ENCODE measurements at places on chromosomes 12 and 14.

GRCh38 chr14:93480867-93481266 lies 50.1 kb downstream of the UNC79 start:
- no peak for DNase-seq

DNA sequence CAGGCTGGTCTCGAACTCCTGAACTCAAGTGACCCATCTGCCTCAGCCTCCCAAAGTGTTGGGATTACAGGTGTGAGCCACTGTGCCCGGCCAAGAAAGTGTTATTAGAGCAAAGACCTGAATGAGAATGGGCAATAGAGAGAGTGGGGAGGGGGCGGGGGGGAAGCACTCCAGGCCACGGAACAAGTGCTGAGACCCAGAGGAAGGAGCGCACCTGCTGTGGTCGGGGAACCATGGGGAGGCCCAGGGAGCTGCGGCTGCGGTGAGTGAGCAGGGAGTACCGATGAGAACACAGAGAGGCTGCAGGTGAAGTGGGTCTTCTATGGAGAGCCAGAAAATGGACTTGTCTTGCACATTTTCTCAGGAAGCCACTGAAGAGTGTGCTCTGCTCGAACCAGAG lies 10.8 kb downstream of the SMIM41 start:
- no peak for DNase-seq

DNA sequence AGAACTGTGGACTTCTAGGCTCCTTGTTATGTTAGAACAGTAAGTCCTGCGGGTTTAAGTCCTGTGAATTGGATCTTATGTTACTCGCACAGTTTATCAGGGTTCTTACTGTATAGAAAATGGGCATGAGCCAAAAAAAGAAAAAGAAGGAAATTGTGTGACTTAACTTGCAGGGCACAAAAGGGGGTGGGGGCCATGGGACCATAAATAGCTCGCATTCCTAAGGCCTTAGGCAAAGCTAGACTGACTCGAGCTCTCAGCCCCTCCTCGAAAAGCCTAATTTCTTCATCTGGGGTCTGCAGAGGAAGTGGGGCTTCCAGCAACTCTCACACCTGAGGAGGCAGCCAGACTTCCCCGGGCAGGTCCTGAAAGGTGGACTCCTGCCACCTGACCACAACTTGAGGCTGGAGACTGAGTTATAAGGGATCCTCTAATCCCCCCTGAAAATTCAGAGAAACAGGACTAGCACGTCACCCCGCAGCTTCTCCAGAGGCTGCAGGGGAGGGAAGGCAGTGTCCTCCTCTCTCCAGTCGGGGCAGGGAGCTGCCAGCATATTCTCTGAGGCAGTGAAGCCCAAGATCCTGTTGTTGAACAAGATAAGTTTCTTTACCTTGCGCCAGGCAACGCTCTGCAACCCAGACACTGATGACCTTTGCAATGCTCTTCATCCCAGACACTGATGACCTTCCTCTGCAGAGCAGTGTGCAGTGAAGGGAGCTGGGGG lies 280.5 kb downstream of the PCNX1 start:
- no peak for DNase-seq

DNA sequence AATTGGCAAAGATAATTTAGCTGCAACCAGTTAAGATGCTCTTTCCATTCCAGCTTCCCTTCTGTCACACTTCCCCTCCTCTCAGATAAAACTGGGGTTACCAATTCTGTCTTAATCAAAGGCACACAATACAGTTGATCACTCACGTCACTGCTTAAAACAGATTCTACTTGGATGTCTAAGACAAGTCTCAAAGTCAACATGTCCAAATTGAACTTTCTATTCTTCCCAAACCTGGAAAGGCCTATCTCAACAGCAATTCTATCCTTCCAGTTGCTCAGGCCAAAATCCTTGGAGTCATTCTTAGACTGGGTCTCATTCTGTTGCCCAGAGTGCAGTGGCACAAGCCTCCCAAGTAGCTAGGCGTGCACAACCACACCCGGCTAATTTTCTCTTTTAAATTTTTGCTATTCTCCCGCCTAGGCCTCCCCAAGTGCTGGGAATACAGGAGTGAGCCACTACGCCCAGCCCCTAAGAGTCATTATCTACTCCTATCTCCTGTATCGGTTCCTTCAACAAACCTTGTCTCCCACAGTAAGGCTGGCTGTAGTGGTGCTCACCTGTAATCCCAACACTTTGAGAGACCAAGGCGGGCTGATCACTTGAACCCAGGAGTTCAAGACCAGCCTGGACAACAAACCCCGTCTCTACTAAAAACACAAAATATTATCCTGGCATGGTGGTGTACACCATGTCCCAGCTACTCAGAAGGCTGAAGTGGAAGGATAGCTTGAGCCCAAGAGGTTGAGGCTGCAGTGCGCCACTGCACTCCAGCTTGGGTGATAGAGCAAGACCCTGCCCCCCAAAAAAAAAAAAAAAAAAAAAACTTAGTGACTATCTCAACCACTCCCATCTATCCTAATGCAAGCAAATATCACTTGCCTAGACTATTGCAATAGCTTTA lies 4.7 kb downstream of the RPS29 start:
- DNase-seq, result no peak

DNA sequence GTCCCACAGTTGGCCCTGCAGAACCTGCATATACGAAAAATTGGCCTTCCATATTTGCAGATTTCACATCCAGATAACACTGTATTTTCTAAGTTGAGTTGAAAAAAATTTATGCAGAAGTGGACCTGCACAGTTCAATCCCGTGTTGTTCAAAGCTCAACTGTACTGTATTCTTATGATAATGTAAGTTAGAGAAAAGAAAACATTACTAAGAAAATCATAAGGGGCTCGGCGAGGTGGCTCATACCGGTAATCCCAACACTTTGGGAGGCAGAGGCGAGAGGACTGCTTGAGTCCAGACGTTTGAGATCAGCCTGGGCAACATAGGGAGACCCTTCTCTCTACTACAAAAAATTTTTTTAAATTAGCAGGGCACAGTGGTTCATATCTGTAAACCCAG lies 18.2 kb upstream of the SLC35E3 start:
- no peak for DNase-seq

GRCh38 chr14:30573966-30574365 lies 15.0 kb downstream of the G2E3 start:
- DNase-seq, result no peak

GRCh38 chr12:66188584-66189485 lies at the start of gene IRAK3:
IRAK3 (plus strand) TSS chr12:66189214; CDS start chr12:66189300, 86 bp downstream.
- DNase-seq, result peak; percentile 22

DNA sequence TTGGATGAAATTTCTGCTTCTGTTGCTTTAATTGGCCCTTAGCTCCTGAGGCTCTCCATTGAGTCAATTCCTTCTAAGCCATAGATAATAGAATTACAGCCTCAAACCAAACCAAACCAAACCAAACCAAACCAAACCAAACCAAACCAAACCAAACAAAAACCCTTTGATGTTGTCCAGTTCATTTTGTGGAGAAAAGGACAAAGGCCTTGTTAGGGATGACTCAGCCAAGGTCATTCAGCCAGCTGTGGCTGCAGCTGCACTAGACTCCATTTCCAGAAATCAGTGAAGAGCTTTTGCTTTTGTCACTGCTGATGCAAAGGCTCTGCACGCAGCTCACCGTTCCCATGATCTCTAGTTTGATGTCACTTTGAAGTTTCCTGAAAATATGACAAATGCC lies 82.2 kb upstream of the RMST start:
- DNase-seq, result no peak

- no peak for DNase-seq
These were observed 24.4 kb downstream of the JAG2 start for GRCh38 chr14:105144026-105144665.

- DNase-seq, result peak; percentile 69
These were observed 10.1 kb downstream of the NDRG2 start for GRCh38 chr14:21014761-21015190.

- DNase-seq, result no peak
These were observed 245.9 kb downstream of the ADAMTS20 start for GRCh38 chr12:43306066-43306465.

- DNase-seq, result no peak
These were observed 21.8 kb upstream of the PCNX1 start for GRCh38 chr14:70885343-70886022.

DNA sequence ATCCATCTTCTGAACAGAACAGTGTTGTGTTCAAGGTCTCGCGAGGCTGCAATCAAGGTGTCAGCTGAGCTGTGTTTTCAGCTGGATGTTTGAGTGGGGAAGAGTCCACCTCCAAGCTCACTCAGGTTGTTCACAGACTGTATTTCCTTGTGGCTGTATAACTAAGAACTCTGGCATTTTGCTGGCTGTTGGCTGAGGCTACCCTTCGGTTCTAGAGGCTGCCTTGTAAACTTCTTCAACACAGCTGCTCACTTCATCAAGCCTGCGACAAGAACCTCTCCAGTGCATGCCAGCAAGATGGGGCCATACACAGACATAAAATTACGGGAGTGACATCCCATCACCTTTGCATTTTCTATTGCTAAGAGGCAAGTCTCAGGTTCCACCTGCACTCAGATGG lies 12.7 kb downstream of the FOS start:
- DNase-seq, result no peak

DNA sequence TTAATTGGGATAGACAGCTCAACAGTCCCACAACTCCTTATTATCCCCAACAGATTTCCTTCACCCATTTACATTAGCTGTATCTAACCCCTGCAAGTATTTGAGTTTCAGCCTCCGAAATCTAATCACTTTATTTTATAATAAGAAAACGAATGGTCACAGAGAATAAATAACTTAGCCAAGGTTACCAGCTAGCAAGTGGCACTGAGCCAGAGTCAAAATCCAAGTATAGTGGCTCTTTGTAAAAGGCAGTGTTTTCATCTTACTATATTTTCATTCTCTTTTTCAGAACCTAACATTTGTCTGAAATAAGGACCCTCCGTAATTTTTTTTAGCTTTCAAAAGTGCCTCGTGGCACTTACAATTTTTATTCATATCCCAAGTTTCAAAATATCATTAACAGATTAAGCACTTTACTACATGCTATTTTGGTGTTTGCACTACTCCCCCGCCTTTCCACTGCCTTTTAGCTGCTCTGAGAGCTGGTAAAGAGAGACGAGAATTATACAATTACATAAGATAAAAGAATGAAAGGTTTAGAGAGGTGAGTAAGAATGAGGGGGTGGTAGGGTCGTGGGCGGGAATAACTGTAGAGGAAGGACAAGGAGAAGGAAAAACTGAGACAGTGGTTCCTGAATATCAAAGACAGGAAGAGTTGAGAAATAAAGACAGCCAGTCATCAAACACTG lies 3.7 kb upstream of the USP15 start:
- no peak for DNase-seq

- DNase-seq, result no peak
These were observed 25.7 kb downstream of the DHX37 start for GRCh38 chr12:124963211-124963610.

Measured in CD4-positive, alpha-beta memory T cell (primary cell).